ENCODE measurements at places on chromosomes 5 and 9. TPM values are rescaled to one million over a fixed set of nuclear protein-coding genes. Genes with fewer than 3 reads are reported as not detected.

DNA sequence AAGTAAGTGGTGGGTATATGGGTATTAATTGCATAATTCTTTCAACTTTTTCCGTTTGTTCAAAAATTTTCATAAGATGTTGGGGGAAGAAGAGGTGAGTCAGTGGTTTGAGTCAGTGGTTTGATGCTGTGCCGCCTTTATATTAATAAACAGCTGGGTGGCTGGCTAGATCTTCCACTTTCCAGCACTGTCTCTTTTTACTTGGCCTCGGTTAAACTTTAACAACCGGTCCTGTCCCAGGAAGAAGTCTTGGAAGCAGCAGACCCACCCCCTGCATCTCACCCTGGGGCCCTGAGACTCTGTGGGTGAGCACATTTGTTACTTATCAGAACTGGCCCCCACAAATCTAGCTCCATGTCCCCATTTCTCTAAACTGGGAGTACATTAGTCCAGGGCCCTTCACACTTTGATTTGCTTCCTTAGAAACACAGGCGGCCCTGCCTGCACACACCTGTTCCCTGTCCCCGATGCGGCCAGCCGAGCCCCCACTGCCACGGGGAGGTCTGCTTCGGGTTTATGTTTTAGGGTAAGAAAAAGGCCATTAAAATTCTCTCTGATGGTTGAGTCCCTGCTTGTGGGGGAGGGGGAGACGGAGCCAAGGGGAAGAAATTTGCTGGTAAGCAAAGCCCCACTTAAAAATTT lies 90.7 kb downstream of the PTCH1 start:
- ATAC-seq = peak; percentile 27

The CSF1R gene
- total RNA-seq = 2.7 TPM

The SLC34A1 gene
- total RNA-seq = 0.60 TPM

DNA sequence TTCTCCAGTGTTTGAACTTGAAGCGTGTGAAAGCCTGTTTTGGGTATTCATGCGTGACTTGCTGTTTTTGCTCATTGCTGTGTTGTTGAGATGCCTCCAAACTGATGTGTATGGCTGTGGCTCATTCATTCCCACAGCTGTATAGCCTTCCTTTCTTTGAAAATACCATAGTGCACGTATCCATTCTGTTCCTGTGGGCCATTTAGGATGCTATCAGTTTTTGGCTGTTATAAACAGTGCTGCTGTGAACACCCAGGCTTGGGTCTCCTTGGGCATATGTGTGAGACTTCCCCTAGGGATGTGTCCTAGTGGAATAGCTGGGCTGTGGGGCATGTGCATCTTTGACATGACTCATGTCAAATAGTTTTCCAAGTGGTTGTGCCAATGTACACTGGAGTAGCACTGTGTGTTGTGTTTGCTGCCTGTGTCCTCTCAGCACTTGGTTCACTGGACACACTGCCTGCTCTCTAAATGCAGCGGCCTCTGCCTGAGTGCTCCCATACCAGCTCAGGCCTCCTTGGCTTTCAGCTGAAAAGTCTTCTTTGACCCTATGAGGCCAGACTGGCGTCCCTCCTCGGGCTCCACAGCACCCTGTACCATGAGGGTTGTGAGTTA lies 102.6 kb upstream of the TBC1D2 start:
- no peak for ATAC-seq

DNA sequence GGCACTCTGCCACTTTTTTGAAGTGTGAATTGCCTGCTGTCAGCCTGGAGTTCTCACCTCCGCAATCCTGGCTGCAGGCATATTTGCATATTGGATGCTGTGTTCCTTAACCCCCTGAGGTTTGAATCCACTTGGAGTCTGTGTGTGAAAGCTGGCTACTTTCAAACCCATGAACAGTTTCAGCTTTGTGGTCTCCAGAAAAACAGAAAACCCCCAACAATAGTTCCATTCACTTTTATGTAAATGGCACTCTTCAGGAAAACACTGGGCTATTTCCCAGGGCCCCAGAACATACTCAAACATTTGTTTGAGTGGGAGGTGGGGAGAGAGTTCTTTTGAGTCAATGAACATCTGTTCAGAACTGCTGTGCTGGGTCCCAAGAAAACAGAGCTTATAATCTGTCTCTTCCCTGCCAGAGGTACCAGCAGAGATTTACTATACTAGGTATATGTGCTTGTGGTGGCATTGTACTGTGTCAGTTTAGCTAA lies 5.0 kb downstream of the NUDT2 start:
- no peak for ATAC-seq

DNA sequence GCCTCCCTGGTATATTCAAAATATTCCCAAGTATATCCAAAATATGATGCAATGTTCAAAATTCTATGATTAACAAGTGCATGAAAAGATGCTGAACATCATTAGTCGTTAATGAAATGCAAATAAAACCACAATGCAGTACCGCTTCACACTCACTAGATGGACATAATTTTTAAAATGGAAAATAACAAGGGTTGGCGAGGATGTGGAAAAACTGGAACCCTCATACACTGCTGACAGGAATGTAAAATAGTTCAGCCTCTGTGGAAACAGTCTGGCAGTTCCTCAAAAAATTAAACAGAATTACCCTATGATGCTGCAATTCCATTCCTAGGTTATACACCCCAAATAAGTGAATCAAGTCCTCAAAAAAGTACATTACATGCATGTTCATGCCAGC lies 36.1 kb upstream of the MYOT start:
- no peak for ATAC-seq

DNA sequence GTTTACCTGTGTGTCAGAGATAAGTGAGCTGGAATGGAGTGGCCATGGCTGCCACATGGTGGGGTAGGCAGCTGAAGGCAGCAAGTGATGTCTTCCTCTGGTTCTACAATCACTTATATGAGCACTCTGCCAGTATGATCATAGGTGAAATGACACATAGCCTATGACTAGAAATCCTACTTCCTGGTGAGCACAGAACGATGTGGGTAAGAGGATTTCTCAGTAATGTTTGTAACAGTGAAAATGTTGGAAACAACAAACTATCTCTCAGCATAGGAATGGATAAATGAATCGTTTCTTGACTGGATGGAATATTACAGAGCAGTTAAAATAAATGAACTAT lies 187.0 kb upstream of the S1PR3 start:
- no peak for ATAC-seq

Data from esophagus mucosa (tissue), 1 donor.